Trophoblast cell (in vitro differentiated cells and primary cell): ENCODE measurements at places on chromosomes 16 and 17.
A peak's percentile ranks its signal among the peaks of the same experiment; 100 is the strongest.

GRCh38 chr17:51118330-51119195, 2.1 kb downstream of the SPAG9 start:
- DNase-seq, result no peak

- peak; percentile 18 for DNase-seq
These were observed 44.9 kb downstream of the MBTD1 start for GRCh38 chr17:51214920-51215319.

DNA sequence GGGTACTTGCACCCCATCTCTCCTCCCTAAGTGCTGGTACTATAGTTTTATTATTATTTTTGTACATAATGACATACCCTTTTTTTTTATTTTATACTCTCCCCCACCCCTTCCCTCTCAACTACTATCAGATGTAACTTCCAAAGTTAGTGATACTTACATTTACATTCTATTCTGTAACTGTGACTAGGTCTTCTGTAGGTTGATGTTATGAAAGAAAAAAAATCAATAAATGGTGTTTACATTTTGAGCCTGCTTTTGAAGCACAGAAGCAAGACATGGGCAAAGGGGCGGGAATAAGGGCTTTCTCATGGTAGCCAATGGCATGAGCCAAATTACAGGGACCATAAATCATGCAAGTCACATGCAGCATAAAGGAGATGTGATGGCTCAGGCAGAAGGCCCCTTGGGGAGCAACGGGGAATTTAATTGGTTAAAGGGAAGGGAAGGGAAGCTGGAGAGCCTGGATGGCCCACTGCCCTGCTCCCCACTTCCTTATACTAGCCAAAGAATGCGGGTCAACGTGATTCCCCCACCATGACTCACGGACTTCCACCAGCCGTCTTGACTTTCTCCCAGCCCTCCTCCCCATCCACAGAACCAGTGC, 2.4 kb upstream of the ACSF2 start:
- peak; percentile 75 for DNase-seq

GRCh38 chr16:46842192-46842895, 11.4 kb upstream of the C16orf87 start:
- DNase-seq, result no peak

DNA sequence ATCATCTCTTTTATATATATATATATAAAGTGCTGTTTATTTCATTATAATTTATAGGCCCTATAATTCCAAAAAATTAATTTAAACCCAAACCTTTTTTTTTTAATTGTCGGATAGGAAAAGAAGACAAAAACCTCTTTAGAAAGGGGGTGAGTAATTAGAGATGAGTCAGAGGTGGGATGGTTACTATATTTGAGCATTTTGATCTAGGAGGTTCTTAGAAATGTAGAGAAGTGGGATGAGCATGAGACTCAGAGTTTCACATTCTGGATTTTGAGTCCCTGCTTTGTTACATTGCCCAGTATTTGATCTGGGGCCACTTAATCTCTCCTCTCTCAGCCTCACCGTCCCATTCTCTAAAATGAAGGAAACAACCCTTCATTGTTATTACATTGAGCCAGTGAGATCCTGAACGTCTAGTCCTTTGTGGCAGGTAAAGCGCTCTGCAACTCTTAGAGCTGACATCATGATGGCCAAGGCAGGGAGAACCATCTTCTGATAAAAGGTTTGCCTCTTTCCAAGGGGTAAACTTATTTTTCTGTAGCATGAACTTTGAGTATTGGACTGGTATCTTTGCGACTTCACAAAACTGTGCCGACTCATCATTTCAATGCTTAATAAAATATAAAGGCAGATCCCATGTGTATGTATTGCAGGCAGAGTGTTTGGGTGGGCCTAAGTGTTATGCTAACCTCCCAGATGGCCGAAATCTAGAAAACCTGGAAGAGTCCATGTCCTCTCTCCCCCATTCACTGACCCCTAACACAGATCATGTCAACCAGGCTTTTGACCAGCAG, 21.3 kb downstream of the HS3ST3B1 start:
- no peak for DNase-seq

DNA sequence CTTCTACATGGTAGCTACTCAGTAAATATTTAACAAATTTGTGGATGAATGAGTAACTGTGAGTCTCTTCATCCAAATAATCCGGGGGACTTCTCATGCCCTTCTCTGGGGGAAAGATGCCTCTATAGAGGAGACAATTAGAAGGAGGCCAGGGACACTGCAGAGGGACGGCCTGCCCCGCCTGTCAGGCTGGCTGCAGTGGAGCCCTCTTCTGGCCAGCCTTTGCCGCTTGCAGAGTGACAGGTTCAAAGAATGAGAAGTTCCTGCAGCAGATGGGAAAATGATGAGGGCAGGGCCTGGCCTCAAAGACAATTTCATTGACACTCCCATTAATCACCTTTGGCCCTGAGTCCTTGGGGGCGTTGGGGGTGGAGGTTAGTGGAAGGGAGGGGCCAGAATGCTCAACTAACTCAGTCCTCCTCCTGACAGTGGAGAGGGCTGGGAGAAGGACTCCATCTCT, 339.0 kb downstream of the MAF start:
- peak; percentile 25 for DNase-seq

GRCh38 chr16:12637002-12637401, 166.7 kb downstream of the CPPED1 start:
- no peak for DNase-seq

DNA sequence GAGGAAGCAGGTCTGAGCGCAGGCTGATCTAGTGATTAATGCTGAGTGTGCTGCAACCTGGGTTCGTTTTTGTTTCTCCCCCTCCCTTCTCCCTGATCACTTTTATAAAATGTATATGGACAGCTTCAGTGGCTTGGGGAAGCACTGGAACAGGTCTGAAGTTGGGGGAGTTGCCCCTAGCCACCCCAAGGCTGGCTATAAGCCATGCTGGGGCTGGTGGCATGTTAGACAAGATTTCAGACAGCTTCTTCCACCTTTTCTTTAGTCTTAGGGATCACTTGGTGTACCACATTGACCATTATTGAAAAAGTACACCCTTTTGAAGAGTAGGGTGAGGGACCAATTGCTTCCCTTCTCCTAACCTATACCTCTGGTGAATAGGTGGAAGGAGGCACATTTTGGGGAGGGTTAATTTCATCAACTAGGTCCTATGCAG, 3.8 kb upstream of the VAC14 start:
- no peak for DNase-seq

GRCh38 chr17:76063875-76064546, 8.3 kb downstream of the SRP68 start:
- DNase-seq, result no peak

DNA sequence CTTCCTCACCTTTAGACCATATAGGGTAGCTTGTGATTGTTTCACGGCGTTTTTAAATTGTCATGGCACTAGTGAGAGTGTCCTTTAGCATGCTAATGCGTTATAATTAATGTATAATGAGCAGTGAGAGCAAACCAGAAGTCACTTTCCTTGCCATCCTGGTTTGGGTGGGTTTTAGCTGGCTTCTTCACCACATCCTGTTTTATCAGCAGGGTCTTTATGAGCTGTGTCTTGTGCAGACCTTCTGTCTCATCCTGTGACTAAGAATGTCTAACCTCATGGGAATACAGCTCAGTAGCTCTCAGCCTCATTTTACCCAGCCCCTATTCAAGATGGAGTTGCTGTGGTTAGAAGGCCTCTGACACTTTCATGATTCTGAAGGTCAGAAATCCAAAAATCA, 370.9 kb upstream of the RBFOX1 start:
- no peak for DNase-seq

DNA sequence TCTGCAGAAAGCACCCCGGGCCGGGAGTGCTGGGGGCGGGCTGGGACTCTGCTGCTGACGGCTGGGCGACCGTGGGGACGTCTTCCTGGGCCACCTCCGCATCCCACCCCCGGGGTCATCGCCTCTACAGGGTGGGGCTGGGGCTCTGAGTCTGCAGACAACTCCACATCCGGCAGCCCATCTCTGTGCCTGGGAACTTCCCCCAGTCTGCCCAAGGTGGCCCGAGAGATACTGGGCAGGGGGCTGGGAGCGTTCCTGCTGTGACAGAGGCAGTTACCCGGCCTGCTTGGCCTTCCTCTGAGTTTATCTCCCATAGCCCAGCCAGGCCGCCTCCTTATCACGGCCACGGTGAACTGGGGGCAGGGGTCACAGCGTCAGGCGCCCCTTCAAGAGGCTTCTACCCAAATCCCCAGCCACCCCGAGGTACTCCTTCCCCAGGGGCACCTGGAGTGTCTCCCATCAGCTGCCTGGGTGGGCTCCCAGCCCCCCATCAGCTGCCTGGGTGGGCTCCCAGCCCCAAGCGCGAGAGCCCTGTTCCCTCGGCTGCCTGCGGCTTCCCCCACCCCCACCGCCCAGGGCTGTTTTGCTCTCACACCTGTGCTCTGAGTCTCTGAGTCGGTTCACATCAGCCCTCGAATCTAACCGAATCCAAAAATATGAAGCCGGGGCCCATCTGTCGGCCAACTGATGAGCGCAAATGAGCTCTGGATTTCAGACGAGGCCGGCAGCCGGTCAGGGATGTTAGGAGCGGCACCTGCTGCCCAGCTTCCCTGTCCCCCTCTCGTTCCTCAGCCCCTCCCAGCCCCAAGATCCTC, 15.6 kb upstream of the CBFA2T3 start:
- no peak for DNase-seq

DNA sequence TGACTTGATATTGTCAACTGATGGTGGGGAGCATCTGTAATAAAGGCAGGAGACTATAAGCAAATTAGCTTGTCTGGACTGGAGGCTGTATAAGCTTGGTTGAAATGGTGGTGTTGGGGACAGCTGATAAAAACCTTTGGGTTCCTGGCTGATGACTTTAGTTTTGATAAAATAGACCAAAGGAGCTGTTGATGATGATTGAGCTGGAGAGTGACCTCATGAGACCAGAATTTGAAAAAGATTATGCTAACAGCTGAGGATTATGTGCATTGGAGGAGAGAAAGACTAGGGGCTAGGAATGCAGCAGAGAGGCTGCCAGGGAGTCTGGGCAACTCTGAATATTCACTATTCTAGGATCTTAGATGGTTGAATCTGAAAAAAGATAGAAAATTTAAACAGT, 8.7 kb upstream of the CDC27 start:
- DNase-seq, result no peak

GRCh38 chr16:68287276-68288251, 23.2 kb downstream of the SLC7A6OS start:
- peak; percentile 77 for DNase-seq

DNA sequence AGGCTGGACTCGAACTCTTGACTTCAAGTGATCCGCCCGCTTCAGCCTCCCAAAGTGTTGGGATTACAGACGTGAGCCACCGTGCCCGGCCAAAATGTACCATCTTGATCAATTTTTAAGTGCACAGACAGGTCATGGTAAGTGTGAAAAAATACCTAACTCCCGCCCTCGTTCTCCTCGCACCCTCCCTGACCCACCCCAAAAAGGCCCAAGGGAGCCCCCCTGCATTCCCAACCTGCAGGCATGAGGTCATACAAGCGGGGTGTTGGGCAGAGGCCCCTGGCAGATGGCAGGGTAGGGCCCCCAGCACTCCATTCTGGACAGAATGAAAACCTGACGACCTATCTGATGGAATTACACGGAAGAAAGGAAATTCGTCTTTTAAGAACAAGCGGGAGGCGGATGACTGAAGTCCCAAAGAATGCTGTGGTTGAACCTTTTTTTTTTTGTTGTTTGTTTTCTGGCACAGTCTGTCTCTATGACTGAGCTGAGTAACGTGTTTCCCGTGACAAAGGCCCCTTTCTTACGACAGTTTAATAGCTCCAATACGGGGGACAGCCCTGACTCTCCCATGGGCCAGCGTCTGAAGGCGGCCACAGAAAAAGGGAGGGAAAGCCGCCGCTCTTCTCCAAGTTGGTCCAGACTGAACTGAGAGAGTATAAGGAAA, 376.4 kb downstream of the SLC39A11 start:
- DNase-seq, result peak; percentile 63
